ENCODE measurements at places on chromosomes 5 and 9.
A peak's percentile ranks its signal among the peaks of the same experiment; 100 is the strongest.

GRCh38 chr9:129111528-129112151, 425 bp downstream of the PTPA start:
- no peak for DNase-seq

- no peak for DNase-seq
Measured at GRCh38 chr9:129471201-129472019, 149.5 kb downstream of the C9orf50 start.

DNA sequence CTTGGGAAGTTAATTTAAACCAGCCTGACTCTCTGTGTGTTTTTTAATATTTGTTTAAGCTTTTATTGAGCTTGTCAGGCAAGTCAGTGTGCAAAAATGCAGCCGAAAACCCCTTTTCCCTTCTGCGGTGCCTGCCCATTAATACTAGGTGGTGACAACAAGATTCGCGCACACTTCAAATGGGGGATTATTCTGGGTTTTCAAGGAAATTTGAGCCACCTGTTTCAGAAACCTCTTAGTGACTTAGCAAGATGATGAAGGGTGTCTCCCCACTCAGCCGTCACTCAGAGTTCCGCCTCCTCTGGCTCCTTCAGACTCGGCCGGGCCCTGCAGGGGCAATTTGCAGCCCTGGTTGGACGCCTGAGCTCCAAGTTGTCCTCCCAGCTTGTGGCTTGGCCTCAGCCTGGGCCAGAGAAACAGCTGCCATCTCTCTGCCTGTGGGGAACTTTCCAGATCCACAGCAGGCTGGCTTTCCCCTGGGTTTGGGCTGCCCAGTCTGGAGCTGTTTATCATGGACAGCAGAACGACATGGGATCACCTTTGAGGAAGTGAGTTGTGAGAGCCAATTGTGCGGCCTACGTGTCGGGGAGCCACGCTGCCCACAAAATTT, 75.9 kb downstream of the SPRY4 start:
- DNase-seq: no peak

GRCh38 chr5:112210430-112211005, 208.6 kb downstream of the EPB41L4A start:
- peak; percentile 2 for DNase-seq

All from thymus (tissue), 14 donors.